Activated naive CD8-positive, alpha-beta T cell treated with anti-CD3 and anti-CD28 coated beads for 36 hours (primary cell): ENCODE measurements at places on chromosomes 1 and 21.

DNA sequence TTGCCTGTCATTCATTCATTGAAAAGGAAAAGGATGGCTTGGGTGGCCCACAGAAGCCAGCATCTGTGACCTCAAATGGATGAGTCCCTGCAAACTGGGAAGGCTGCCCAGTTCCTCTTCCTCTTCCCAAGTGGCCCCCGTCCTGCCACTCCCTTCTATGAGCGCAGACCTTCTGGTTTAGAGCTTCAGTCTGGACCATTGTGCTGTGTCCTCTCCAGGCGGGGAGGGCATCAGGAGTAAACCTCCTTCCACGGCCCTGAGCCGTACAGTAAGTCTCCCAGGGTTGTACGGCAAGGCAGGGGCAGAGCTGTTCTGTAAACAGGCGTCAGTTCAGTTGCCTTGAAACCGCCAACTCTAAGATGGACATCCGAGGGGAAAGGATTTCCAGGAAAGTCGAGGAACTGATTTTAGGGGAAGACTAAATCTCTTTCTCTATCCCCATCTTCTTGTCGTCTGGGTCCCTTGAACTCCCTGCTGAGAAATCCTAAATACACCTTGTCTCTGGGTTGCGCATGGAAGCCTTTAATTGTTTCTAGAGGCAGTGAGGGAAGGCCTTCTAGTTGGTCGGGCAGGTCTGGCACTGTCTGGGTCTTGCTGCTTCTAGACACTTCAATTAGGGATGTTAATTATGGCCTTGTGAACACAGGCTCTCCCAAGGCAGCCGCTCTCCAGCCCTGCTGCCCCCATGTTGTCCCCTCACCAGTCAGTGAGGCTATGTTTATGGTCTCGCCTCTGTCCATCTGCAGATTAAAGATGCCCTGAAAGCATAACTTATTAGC lies 22.1 kb downstream of the SOX13 start:
- DNase-seq: no peak

GRCh38 chr1:76759950-76760349 lies 107.3 kb upstream of the ST6GALNAC5 start:
- DNase-seq: no peak

- DNase-seq: no peak
Observed at GRCh38 chr21:32976791-32977190, 48.9 kb upstream of the OLIG2 start.

DNA sequence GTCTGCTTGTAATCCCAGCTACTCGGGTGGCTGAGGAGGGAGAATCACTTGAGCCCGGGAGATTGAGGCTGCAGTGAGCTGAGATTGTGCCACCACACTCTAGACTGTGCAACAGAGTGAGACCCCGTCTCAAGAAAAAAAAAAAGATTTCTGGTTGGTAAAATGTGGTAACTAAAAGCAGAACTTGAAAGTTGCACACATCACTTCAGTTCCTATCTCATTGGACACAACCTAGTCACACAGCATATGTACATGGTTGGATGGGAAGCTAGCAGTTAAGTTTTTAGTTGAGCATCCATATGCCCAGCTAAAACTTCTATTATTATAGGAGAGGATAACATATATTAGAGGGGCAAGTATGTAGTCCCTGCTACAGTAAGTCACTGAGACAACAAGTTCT lies 22.1 kb downstream of the BCAS2 start:
- no peak for DNase-seq

DNA sequence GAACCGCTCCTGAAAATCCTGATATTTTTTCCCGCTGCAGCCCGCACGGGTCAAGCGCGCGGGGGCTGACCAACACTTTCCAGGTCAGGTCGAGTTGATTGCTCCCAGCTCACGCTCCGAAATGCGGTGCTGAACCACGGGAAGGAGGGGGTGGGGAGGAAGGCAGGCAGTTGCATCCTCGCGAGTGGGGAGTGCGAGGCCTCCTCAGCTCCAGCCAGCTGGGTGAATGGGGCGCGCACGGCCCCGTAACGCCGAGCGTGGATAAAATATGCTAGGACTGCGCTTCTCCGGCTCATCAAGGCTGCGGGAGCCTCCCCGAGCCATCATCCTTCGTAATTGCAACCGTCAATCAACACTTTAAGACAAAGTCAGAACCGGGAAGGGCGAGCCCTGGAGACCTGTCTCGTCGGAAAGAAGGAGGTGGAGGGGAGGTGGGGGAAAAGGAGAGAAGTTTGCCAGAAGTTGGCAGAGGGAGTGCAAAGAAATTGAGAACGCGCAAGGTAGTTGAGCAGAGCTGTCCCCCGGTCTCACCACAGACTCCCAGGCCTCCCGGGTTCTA lies 8.0 kb downstream of the NR5A2 start:
- no peak for DNase-seq

GRCh38 chr21:35106246-35106835 lies 57.2 kb upstream of the RUNX1 start:
- no peak for DNase-seq

DNA sequence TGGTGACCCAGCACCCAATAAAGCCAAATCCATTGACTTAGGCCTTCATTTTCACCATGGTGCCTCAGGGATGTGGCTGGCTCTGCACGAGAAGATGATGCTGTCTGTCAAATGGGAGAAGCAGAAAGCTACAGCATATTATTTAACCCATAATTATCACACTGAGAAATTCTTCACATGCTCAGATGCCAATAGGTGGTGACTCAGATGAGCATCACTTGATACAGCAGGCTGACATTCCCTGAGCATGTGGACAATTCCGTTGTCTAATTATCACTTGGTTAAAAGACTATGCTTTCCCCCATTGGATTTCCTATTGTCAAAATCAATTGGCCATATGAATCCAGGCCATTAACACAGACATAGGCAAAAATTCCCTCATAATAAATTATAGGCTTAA lies 44.0 kb upstream of the HSD3B1 start:
- DNase-seq: no peak

DNA sequence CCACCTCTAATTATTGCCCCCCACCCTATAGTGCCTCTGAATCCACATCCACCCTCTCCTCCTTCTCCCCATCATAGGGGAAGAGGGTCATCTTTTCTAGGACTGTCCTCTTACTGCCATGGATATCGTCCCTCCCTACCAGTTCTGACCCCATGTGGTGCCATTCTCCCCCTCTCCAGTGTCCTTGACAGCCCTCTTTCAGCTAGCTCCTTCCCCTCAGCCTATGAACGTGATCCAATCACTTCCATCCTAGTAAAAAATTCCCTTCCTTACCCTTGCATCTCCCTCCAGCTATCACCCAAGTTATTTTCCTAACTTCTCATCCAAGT lies 172.7 kb downstream of the RRAGC start:
- no peak for DNase-seq

GRCh38 chr1:4307468-4307845 lies 347.0 kb upstream of the AJAP1 start:
- no peak for DNase-seq

DNA sequence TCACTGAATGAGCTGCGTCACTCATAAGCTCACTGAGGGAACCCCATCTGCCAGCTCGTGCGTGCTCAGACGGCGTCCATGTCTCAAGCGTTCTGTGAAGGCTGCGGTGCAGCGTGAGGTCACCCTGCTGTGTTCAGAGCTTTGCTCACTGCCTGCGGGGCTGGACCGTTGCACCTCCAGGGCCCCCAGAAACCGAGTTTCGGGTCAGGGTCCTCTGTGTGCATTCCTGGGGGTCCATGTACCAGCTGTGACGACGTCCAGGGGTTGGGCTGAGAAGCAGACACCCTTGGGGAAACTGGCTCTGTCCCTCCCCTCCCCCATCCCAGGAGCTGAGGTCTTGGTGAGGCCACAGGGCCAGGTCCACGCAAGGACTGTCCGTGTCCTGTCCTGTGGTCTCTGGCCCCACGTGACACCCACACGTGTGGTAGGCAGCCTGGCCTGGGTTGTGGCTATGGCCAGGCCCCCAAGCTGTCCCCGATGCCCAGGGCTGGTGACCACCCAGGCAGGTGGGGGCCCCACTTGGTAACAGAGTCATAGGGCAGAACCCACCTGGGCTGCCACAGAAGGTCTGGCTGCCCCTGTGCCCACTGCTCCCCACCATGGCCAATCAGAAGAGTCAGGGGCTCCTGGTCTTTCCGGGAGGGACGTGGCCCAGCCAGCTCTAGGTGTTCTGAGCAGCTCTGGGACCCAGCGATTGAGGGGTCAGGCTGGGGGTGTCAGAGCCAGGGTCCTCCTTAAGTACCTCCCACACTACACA lies 24.4 kb downstream of the FTCD start:
- no peak for DNase-seq

- no peak for DNase-seq
Observed at GRCh38 chr1:180256341-180257027, 26.4 kb downstream of the LHX4 start.

DNA sequence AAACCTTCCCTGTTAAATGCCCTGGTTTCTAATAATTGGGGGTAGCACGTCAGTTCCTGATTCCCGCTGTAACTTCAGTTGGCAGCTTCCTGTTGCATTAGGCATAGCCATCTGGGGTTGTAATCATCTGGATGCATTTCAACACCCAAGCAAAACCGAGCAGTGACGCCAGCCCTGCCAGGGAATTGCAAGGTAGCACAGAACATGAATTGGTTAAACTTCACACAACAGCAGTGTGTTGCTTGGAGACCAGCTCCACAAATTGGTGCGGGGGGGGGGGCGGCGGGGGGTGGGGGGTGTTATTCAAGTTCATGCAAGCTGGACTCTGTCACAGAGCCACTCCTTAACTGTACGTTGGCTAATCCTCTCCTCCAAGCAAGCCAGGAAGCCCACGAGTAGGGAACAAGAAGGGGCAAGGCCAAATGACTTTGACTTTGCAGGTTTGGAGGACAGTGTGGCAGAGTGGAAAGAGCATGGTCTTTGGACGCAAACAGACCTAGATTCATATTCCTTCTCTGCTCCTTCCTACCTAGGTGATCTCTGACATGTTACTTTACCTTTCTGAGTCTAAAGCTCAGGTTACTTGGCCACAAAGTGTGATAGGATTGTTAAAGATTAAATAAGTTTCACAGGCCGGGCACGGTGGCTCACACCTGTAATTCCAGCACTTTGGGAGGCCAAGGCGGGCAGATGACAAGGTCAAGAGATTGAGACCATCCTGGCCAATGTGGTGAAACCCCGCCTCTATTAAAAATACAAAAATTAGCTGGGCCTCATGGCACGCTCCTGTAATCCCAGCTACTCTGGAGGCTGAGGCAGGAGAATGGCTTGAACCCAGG lies 4.7 kb downstream of the LAX1 start:
- DNase-seq: no peak

GRCh38 chr1:11025618-11026017 lies 13.2 kb downstream of the TARDBP start:
- no peak for DNase-seq

DNA sequence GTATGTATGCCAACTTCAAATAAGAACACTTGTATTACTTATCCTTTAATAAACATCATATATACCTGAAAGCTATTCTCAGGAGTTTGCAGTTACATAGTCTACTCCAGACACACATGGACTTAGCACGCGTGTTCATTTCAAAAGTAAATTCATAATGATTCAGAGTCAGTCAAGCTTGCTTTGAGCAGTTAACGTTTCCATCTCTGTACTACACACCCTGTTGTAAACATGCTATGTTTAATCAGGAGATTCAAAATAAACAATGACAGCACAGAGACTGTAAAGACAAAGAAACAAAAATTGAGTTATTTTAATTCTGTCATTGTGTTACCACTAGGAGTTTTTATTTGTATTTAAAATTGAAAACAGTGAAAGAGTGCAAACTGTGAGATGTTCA lies 119.6 kb downstream of the NRIP1 start:
- DNase-seq: no peak

DNA sequence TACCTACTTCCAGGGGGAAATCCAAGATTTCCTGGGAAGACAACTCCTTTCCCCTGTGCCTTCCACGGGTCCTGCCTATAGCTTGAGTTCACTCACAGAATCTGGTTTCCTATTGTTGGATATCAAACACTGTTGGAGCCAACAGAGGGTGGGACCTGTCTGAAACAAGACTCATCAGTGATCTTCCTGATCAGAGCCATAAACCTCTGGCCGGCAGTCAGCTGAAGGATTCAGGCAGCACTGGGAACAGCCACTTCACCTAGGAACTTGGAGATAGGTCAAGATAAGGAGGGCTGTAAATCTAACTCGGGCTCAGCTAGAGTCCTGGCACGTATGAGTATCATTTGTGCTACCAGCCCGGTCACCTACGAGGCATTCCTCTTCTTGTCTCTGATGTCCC lies 23.3 kb downstream of the SH3BP5L start:
- no peak for DNase-seq

DNA sequence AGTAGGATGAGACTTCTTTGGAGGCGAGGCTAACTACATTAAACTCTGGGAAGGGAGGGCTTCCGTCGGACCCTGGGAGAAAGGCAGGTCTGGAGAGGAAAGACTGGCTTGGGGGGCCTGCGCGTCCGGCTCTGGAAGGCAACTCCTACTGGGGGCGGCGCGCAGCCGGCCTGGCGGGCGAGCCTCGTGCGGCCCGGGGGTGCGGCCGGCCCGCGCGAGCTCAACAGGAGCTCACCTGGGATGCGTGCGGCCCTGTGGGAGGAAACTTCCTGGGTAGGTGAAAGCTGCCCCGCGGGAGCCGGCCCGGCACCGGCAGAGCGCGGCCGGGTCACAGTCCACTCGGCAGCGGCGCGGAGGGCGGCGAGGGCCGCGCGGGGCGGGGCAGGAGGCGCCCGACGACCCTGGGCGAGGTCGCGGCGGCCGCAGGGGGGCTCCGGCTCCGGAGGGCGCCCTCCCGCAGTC lies 449 bp downstream of the EPS15 start:
- peak; percentile 69 for DNase-seq

GRCh38 chr21:44893278-44893556 lies 19.7 kb upstream of the PTTG1IP start:
- DNase-seq: no peak

GRCh38 chr1:235736263-235736662 lies 86.7 kb upstream of the GNG4 start:
- no peak for DNase-seq

- no peak for DNase-seq
Observed at GRCh38 chr1:71488555-71489252, 407.9 kb upstream of the ZRANB2 start.

GRCh38 chr1:106899644-106900043 lies 156.8 kb upstream of the PRMT6 start:
- DNase-seq: no peak

DNA sequence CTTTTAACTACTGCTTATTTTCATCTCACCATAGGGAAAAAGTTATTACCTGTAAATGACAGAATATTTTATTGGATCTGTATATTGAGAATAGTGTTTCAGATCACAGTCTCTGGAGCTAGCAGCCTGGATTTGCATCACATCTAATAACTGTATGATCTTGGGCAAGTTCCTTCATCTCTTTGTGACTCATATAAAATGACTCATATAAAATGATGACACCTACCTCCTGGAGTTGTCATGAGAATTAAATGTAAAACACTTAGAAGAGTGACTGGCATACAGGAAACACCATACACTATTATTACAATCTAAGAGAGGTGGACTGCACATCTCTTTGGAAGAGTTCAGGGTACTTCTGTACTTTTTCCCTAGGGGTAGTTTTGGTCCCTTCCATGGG lies 421.3 kb downstream of the NEGR1 start:
- DNase-seq: no peak
